Lower leg skin (tissue), 4 donors: ENCODE measurements at places on chromosomes 12 and 14. TPM values are rescaled to one million over a fixed set of nuclear protein-coding genes. Genes with fewer than 3 reads are reported as not detected.

Gene SELPLG
- 1.2 TPM for total RNA-seq

Gene SCARB1
- total RNA-seq, result 41.8 TPM

Gene LTBR
- total RNA-seq, result 211 TPM

GRCh38 chr12:65657635-65658034, 166.6 kb upstream of the HMGA2 start:
- DNase-seq, result no peak

DNA sequence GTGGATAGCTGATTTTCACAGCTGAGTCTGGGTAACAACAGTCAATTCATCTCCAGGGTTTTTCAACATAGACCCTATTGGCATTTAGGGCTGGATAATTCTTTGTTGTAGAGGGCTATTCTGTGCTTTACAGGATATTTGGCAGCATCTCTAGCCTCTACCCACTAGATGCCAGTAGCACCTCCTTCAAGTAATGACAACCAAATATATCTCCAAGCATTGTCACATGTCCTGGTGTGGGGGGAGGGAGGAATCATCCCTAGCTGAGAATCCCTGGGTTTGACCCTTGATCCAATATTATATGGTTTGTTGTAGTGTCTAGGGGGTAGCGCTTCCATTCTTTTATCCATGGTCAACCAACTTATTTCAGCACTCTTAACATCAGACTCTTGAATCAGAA, 157.2 kb downstream of the ANO4 start:
- no peak for DNase-seq

- no peak for DNase-seq
Observed at GRCh38 chr14:31909977-31910376, 167.1 kb upstream of the ARHGAP5 start.
